Stimulated activated CD4-positive, alpha-beta T cell treated with anti-CD3 and anti-CD28 coated beads, Interleukin-1b, Interleukin-23, amount 100 ng/mL, for 1 hour (primary cell): ENCODE measurements at places on chromosomes 3 and 15.

GRCh38 chr15:69462493-69463181, 10.0 kb downstream of the RPLP1 start:
- DNase-seq: peak; percentile 81

DNA sequence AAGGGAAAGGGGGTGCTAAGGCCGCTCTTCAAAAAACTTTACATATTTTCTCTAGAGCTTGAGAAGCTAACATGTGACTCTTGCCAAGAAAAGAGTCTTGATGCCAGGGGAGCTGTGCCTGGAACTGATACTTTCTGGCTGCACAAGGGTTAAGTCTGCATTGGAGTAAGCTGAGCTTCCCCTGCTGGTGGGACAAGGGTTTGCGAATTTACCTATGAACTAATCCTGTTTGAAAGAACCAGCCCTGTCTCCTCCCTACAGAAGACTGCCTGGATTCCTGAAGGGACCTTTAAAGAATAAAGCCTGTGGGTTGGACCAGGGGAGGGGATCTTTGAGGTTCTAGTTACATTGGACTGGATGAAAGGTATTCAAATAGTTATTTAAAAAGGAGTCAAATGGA, 58.3 kb upstream of the EPHA3 start:
- DNase-seq: no peak

- no peak for DNase-seq
Measured at GRCh38 chr3:180036671-180037455, at the start of gene PEX5L. PEX5L (minus strand) TSS chr3:180036937; CDS start chr3:180036599, 338 bp downstream.

GRCh38 chr15:101613130-101614000, 38.8 kb downstream of the TM2D3 start:
- no peak for DNase-seq
